EL (cell line): ENCODE measurements at places on chromosomes 16 and 17.

GRCh38 chr17:61294286-61294685 lies 105.4 kb upstream of the TBX2 start:
- no peak for DNase-seq

GRCh38 chr16:14356064-14356463 lies 274.0 kb downstream of the PARN start:
- DNase-seq = no peak

DNA sequence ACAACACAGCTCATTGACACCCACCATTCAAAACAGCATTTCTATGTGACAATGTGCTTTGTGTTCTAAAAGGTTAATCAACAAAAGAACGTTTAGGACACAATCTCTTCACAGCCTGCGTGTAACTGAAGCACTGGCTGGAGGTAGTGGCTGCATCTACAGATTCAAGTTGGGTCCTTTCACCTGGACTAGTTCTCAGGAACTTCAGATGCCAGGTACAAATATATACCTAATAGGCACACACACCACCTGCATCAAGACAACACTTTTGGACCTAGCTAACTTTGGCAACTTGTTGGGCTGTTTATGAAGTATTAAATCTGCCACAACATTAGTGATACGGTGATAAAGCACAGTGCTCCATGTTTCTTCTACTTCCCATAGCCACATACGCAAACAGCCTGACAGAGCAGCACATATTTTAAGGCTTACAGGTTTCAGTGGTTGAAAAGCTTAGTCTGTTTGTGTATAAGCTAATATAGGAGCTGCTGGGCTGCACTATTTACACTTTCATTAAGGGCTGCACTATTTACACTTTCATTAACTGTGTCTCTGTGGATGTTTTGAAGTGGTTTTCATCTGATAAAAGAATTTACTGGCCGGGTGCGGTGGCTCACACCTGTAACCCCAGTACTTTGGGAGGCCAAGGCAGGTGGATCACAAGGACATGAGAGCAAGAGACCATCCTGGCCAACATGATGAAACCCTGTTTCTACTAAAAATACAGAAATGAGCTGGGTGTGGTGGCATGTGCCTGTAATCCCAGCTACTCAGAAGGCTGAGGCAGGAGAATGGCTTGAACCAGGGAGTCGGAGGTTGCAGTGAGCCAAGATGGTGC lies 132.6 kb downstream of the PARN start:
- no peak for DNase-seq

- DNase-seq = peak; percentile 67
Observed at GRCh38 chr16:396605-397004, 394 bp upstream of the NME4 start.

- DNase-seq = no peak
Observed at GRCh38 chr17:55546991-55547664, 35.9 kb upstream of the SMIM36 start.

GRCh38 chr16:77457046-77457445 lies 22.2 kb upstream of the ADAMTS18 start:
- no peak for DNase-seq

GRCh38 chr16:67028167-67028695 lies 718 bp upstream of the CBFB start:
- DNase-seq = no peak

DNA sequence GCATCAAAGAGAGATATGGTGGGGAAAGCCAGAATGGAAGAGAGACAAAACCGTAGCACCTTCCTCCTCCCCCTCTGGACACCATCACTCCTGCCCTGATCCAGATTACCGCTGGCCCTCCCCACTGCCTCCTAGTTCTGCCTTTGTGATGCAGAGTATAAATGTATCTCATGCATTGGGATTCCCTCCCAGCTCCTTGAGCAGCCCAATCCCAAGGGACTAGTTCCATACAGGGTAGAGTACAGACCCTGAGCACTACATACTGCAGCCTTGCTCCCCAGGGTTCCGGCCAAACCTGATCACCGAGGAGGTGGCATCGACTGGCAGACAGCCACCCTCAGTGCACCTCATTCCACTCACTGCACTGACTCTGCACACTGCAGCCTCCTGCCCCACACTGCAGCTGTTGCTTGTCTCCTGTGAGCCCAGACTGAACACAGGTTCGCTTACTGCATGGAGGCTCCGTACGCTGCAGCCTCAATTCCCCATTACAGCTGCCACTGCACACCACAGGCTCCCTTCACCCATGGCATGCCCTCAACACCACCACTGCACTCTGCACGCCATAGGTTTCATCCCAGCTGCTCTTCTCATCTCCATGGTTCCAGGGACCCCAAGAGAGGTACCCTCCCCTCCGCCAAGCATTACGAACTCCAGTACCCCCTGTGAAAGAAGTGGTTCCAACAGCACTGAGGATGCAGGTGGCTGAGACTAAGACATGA lies 1.7 kb upstream of the THRA start:
- DNase-seq = no peak

DNA sequence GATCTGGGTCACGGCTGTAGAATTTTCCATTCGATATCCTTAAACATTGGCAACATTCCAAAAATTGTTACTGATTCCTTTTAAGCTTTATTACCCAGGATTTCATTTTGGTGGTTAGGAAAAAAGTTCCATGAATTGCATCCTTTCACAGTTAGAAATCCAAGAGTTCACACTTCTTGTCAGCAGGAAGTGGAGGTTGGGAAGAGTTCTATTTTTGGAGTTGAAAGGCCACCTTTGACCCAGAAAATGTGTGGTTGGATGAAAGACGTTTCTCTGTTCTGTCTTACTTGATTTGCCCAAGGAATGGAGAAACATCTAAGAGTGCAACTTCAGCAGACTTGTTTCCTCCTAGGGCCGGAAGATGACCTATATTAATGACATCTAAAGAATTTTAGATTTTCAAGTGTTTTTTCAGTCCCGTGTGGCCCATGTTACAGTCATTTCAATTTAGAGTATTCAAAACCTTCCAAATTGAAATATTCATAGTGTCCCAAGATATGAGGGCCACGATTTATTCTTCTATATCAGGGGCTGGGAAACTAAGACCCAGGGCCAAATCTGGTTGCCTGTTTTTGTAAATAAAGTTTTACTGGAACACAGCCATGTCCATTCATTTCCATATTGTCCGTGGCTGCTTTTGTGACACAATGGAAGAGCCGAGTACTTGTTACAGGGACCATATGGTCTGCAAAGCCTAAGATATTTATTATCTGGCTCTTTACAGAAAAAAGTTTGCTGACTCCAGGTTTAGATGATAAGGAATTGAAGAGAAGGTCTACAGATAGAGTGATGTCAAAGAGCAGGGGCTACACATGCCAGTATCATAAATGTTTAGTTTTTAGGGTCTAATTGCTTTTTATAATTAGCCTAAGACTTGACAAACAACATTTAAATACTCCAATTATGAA lies 50.2 kb downstream of the CDK5R1 start:
- DNase-seq = peak; percentile 85

DNA sequence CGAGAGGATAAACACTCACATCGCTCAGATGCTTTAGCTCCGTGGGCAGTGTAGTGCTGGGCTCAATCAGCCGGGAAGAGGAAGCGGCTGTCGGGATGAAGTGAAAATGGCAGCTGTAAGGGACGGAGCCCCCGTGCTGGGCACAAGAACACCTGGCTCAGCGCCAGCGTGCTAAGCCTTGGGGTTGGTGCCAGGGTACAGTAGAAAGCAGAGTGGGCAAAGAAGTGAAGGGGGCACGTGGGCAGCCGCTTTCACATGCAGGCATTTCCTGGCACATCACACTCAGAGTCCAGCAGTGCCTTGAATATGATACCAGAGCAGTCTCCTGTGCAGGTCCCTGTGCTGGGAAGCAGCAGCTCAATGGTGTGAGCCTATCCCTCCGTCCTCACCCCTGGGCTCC lies 51.1 kb upstream of the FOXF1 start:
- DNase-seq = no peak

GRCh38 chr16:26316683-26317464 lies 625.1 kb downstream of the HS3ST4 start:
- DNase-seq = no peak

DNA sequence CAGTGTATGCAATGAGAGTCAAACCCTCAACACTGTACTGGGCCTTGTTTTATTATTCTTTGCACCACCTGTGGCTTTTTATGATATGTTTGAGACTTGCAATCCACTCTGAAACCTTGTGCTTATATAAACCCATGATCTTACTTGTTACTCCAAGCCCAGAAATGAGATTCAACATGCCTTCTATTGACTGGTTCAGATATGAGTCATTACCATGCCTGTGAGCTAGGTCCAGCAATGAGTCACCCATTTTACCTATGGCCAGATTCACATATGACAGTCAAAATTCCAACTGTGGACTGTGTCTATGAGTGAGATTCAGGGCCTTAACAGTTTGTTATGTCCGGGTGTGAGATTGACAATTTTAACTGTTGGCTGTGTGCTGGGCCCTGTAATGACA lies 1846.1 kb downstream of the TP53TG3F start:
- DNase-seq = no peak

GRCh38 chr16:3098459-3099394 lies at the start of gene ZSCAN10:
ZSCAN10 (minus strand) TSS chr16:3099294; CDS start chr16:3092937, 6,357 bp downstream.
- DNase-seq = no peak

DNA sequence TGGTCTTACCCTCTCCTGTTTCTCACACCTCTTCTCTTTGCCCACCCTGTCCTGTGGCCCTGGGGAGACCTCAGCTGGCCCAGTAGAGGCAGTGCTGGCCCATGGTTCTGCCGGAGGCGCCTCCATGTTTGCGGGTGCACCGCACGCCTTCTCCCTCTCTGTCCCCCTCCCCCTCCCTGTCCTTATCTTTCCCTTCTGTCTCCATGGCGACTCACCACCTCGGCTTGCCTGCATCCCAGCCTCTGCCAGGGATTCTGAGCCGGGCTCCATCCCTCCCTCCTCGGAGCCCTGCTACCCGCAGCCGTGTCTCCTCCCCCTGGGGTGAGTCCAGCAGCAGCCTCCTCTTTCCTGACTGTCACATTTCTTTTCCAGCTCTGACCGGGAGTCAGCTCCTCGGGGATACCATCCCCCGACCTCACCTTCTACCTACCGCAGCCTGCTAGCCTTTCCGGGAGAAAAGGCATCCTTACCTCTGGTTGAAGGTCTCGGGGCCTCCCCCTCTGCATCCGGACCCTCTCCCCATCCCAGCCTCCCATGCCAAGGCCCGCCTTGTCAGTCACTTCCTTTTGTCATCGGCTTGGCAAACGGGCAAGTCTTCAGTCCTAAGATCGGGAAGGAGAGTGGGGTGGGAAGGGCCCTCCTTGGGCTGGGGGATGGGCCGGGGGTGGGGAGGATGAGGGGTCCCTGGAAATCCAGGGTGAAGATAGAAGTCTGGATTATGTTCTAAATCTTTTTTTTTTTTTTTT lies at the start of gene RNF112:
Gene RNF112 (plus strand): TSS at position 358 of the 746 bp plus-strand sequence. CDS start 177 bp downstream, at position 535.
- peak; percentile 53 for DNase-seq

GRCh38 chr16:87025676-87026075 lies 291.5 kb downstream of the C16orf95 start:
- no peak for DNase-seq

DNA sequence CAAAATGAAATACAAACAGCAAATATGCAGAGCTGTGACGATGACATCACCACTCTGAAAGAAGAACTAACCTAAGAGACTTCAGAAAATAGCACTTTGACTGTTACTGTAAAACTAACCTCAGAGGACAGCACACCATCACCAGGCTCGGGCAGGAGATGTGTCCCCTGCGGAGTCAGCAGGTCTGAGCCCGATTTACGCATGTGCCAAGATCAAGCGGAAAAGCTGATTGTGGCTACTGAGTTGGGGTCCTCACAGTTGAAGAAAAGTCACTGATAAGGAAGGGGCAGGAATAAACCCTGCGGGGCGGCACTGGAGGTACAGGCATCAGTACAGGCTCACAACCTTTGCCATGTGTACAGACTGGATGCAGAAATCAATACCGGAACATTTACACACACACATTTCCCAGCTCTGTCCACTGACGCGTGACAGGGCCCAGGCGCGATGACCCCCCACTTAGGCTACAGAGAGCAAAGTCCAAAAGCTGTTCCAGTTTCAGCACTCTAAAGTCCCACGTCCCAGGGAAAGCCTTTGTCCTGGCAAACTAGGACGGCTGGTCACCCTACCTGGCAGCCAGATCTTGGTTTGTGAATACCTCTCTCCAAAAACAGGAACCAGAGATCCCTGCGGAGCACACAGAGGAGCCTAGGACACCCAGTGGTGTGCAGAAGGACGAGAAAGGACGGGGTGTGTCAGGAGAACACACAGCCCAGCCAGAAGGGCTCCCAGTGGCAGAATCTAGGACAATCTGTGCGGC lies 21.5 kb downstream of the TRAP1 start:
- DNase-seq = no peak

DNA sequence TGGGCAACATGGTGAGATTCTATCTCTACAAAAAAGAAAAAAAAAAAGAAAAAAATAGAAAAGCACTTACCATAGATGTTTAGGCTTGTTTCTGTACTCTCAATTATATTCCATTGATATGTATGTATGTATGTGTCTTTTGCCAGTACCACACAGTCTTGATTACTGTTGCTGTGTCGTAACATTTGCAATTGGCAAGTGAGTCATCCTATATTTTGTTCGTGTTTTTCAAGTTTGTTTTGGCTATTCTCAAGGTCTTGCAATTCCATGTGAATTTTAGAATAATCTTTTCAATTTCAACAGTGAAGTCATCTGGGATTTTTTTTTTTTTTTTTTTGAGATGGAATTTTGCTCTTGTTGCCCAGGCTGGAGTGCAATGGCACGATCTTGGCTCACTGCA lies 19.3 kb downstream of the SPECC1 start:
- DNase-seq = no peak

DNA sequence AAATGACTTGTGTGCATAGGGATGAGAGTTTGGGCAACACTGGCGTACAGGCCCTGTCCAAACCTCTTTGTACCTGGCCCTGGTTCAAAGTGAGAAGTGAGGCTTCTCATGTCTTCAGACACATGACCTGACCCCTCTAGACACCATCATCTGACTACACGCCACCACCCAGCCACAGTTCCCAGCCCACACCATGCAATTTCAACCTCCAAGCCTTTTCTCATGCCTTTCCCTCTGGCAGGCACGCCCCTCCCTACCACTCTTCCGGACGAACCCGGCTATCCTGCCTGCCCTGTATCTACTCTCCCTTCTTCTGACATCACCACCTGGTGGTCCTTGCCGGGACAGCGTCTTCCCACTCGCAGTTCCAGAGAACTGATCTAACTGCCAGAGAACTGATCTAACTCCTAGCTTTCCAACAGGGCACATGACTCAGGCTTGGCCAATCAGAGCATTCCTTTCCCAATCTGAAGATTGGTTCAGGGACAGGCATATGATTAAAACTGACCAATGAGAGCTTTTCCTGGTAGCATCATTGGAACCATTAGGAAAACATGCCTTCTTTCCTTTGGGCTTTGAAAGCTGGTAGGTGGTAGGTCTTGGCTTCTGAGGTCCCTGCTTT lies 27.1 kb upstream of the IL21R start:
- peak; percentile 79 for DNase-seq

DNA sequence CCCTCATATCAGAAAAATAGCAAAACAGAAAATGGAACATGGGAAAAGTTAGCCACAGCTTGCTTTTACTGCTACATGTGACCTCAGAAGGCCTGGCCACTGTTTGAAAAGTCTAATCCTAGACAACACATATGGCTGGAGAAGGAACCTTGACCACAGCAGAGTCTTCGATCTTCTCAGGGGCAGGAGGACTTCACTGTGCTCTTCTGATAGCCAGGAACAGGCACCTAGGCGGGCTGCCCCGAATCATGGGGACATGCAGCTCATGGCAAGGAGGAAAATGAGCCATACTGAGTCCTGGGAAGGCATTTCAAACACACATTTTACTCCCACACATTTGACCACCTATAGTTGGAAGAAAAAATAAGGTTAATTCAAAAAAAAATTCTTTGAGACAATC lies 31.1 kb upstream of the ADORA2B start:
- no peak for DNase-seq

- DNase-seq = no peak
Observed at GRCh38 chr16:22123759-22124490, 31.6 kb downstream of the VWA3A start.

- DNase-seq = no peak
Observed at GRCh38 chr17:27339198-27339835, 45.4 kb downstream of the WSB1 start.
